ENCODE measurements at places on chromosomes 4 and X.

DNA sequence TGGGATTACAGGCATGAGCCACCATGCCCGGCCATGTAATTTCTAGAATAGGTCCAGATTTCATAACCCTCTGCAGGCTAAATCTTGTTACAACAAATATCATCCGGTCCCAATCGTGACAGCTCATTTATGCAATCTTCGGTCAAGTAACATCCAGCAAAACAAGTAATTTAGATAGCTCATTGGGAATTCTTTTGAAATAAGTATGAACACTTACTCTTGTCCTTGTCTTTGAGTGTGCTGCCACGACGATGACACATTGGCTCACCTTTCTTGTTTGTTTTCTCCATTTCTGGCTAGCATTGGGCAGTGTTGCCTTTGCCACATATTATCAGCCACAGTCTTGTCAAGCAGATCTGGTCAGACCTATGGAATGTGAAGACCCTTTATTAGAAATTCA, 92.0 kb downstream of the PHEX start:
- DNase-seq, result no peak

- DNase-seq, result no peak
These were observed 64.9 kb downstream of the MAOA start for GRCh38 chrX:43720961-43721360.

DNA sequence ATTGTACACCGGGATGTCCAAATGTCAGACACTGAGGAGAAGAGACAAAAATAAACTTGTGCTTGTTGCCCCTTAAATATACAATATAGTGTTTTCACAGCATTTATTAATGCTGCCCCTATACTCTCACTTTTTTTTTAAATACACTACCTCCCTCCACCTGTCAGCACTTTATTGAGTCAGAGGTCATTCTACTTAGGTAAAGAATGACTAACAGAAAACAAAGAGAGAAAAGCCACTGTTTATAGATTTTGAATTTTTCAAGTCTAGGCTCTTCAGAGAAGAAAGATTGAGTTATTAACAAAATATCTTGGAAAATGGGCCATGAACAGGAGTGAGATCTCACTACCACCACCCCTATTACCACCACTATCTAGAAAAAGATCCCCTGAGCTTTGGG, 58.1 kb downstream of the NIPAL1 start:
- no peak for DNase-seq

GRCh38 chr4:13611283-13611842, 16.2 kb downstream of the BOD1L1 start:
- no peak for DNase-seq

DNA sequence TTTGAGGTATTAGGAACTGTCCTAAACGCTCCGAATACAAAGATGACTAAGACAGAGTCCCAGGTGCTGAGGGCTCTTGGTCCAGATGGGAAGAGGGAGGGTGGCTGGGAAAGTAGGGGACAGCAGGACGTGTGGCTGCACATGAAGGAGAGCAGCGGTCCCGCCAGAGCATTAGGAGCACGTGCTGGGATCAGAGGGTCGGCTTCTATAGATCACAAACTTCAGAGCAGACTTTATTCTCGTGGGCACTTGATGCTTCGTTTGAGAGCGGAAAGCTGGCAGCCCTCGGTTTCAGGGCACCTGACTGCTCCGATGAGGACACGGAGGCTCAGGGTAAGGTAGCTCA, 26.1 kb downstream of the ZBTB49 start:
- DNase-seq, result no peak

GRCh38 chr4:11824566-11824965, 395.9 kb upstream of the HS3ST1 start:
- DNase-seq, result no peak

DNA sequence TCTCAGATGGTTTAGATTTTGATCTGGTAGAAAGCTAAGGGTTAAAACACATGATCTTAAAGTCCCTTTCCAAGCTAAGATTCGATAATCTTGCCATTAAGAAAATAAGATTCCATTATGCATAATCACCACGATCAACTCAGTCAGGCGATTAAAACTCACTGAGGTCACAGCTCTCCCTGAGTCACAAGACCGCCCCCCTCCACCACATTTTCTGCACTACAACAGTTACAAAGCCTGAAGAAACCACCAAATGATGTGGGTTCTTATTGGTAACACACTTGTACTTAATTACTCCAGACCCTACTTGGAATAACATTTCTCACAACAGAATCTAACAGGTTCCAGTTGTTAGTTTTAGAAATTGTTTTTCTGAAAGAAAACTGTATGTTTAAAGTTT, 62.8 kb downstream of the SH3KBP1 start:
- DNase-seq, result no peak

GRCh38 chr4:11293866-11294265, 134.8 kb downstream of the HS3ST1 start:
- DNase-seq, result no peak

- DNase-seq, result no peak
These were observed 67.4 kb downstream of the MANBA start for GRCh38 chr4:102693262-102693850.

DNA sequence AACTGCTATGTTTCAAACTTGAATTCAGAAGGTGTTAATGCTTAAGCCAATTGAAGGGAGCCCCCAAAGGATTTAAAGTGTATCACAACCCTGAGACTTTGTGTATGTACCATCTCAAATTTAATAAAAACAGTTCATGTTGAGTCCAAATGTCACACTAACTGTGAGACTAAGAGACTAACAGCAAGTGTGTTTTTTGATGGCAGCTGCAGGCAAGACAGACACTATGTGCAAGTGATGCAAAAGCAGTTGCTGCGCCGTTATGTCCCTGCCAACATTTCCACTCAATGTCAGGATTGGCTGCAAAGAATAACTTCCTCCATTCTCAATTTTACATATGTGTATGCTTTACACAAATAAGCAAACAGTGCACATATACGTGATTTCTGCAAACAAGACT, 594.6 kb downstream of the IL15 start:
- DNase-seq, result no peak

DNA sequence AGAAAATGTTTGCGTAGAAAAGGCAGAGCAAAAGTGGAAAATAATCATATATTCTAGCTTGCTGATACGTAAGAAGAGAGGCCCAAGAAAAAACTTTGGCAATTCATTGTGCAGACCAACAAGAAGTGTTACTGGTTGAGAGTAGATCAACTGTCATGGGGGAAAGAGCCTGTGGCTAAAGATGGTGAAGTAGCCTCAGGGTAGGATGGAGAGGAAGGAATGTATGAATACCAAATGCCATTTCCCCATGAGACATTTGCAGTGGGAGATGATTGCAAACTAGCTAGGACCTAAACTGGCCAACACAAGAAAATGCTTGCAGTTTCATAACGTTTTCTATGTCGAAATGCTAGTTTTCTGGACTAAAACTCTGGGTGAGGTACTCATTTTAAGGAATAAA, 47.7 kb upstream of the ADGRL3 start:
- DNase-seq, result no peak

GRCh38 chr4:170102426-170102825, 12.7 kb upstream of the AADAT start:
- no peak for DNase-seq
